ENCODE measurements at places on chromosomes 7 and 10. TPM values are rescaled to one million over a fixed set of nuclear protein-coding genes. Genes with fewer than 3 reads are reported as not detected.

The NXPH1 gene
- not detected for total RNA-seq

The GDF10 gene
- not detected for total RNA-seq

DNA sequence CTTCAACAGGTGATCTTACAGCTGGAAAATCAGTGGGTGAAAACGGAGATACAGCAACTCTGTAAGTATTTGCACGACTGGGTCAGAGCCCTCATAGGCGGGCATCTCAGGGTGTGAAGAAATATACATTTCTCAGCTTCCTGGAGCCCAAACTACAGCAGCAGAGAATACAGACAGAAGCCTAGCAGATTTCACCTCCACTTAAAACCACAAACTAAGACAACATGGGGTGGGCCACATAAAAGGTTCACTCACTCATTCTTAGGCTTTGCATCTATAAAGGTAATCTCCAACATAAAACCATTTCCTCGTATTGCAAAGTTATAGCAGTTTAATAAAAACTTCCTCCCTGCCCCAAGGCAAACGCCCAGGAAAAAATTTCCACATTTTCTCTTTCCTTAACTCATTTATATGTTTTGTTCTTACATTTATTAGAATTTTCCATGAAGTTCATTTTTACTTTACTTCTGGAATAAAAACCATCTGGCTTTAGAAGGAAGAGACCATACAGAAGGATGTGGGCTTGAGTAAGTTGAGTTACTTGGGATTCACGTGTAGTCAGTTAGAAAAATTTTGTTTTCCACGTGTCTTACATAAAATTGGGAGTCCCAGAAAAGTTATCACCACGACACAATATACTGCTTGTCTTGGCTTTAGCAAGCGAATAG lies 327.1 kb downstream of the FRMD4A start:
- H3K36me3 ChIP-seq, result no peaks in the 10 kb centered on the region
- no peaks in the 10 kb centered on the region for H3K27me3 ChIP-seq
- no peak for DNase-seq
- H3K27ac ChIP-seq, result no peak overlapping the region
- H3K4me3 ChIP-seq, result no peak overlapping the region

- H3K27me3 ChIP-seq, result no peaks in the 10 kb centered on the region
- no peak overlapping the region for H3K27ac ChIP-seq
Measured at GRCh38 chr7:116494472-116494871, 5.1 kb upstream of the CAV2 start.

DNA sequence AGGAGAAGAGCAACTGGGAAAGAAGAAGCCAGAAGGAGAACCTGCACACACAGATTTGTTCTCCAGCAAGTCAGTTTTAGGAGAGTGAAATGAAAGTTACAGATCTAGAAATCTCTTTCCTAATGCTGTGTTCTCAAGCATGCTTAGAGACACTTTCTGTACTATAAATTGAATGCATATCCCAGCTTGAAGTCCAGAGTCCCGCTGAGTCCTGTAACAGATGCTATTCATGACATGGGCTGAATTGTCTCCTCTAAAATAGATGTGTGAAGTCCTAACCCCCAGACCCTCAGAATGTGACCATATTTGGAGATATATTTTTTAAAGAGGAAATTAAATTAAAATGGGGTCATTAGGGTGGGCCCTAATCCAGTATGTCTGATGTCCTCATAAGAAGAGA lies 46.9 kb upstream of the GJD4 start:
- H3K27me3 ChIP-seq, result no peaks in the 10 kb centered on the region
- peaks cover 27% of the 10 kb centered on the region for H3K36me3 ChIP-seq
- no peak overlapping the region for H3K27ac ChIP-seq
- no peak for DNase-seq
- no peaks in the 10 kb centered on the region for H3K4me1 ChIP-seq

DNA sequence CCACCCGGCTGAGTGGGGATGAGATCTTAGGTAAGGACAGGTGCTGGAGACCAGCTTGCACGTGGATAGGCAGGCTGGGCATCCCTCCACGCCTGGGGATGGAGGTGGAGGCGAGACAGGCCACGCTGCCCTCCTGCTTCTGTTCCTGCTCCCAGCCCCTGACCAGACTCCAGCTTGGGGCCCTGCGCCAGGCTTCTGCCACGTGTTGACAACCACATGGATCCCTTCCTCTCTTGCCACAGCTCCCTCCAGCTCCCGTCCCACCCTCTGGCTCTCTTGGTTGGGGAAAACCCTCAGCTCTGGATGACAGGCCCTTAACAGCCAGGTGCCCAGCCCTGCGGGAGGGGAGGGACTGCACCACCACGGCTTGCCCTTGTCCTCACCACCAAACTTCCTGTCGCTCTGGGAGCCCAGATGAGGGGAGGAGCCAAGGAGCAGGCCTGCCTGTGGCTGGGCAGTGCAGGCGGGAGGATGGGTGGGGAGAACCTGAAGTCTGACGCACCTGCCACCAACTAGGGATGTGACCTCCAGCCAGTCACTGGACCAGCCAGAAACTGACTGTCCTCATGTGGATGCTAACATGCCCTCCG lies 36.0 kb downstream of the KCNH2 start:
- peaks cover 29% of the 10 kb centered on the region for H3K4me1 ChIP-seq
- H3K27ac ChIP-seq, result no peak overlapping the region
- no peak overlapping the region for H3K4me3 ChIP-seq
- no peaks in the 10 kb centered on the region for H3K36me3 ChIP-seq
- H3K27me3 ChIP-seq, result no peaks in the 10 kb centered on the region
- DNase-seq, result no peak

- H3K4me3 ChIP-seq, result no peak overlapping the region
- peaks cover 5% of the 10 kb centered on the region for H3K27me3 ChIP-seq
- H3K4me1 ChIP-seq, result peaks cover 5% of the 10 kb centered on the region
- H3K36me3 ChIP-seq, result no peaks in the 10 kb centered on the region
Measured at GRCh38 chr10:118423800-118424442, 81.8 kb upstream of the FAM204A start.

DNA sequence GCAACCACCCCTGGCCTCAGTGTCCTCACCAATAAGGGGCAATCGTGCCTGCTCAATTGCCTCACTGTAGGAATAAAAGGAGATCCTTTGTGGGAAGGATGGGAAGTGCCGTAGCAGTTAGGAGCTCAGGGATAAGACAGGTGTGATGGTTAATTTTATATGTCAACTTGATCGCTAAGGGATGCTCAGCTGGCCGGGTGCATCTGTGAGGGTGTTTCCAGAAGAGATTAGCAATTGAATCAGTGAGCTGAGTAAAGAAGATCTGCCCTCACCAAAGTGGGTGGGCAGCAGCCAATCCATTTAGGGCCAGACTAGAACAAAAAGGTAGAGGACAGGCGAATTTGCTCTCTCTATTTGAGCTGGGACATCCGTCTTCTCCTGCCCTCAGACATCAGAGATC lies 46.3 kb downstream of the BUB3 start:
- H3K36me3 ChIP-seq, result no peaks in the 10 kb centered on the region
- no peak for DNase-seq
- H3K4me3 ChIP-seq, result no peak overlapping the region
- H3K27ac ChIP-seq, result no peak overlapping the region
